NCI-H2081 (cell line): ENCODE measurements at places on chromosomes 6 and 20.

DNA sequence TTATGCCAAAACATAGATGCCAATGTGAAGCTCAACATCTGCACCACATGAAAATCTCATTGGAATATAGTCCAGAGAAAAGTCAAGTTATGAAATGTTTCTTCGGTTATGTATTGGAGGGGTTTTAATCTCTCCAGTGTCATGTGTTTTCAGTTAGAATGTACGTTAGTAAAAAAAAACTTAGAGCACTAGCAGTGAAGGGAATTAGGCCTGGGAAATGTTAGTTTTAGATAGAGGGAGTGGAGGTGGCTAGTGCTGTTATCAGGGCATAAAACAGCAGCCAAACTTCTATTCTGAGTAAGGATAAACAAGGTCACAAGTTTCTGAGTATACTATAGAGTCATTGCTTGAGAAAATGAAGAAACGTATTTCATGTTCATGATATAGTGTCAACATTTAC lies 42.9 kb downstream of the HDGFL1 start:
- no peak for DNase-seq

DNA sequence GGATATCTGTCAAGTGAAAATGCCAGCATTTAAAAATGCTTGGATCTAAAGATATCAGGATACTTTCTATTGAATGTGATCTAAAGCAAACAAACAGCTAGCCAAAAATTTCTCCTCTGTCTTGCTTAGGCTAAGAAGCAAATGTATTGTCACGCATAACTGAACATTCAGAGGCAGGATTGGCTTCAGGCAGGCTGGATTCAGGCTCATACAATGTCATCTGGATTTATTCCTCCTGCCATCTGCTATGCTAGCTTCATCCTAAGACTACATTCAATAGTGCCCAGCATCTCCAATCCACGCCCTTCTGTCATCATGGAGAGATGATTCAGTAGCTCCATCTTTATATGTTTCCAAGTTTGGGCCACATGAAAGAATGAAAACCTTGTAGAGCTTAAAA lies 27.1 kb downstream of the PFDN4 start:
- no peak for DNase-seq

- no peak for DNase-seq
Observed at GRCh38 chr6:162922563-162923166, 194.9 kb downstream of the PACRG start.

DNA sequence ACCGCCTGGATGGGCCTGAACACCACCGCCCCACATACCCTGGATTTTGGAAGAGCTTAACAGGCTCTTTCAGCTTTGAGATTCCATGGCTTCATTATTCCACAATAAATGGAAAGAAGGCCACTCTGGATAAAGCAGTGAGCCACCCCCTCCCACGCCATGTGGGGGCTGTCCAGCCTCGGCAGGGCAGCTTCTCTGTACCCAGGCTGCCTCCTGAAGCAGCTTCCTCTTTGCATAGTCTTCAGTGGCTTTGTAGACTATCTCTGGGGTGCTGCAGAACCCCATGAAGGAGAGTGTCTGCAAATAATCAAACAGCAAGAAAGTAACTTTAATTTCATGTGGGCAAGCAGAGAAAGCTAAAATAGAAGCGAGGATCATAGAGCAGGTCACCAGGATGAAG lies 96.6 kb upstream of the NXT1 start:
- no peak for DNase-seq

DNA sequence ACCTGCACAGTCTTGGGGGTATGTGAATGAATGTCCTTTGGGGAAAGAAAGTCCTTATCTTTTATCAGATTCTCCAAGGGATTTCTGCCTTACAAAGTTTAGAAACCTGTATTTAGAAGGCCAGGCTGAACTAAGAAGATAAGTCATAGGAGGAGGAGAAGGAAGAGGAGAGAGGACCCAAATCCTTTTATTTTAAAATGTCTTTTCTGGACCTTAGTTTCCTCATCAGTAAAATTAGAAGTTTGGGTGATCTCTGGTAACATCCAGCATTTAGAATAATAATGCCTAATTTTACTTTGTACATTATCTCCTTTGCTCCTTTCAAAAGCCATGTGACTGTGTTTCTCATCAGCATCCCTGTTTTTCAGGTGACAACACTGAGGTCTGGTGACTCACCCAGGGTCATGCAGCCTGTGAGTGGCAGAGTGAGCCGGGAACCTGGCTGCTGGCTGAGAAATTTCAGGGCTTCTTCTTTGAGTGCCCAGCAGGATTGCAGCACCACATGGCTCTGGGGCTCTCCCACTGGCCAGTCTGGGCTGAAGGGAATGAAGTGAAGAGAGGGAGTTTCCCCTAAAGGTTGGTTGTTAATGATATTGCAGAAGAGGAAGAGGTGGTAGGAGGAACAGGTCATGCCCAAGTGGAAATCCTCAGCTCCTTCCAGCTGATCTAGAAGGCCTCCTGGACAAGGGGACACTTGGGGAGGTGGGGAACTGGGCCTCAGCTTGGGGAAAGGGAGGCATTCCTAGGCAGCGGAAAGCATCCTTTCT lies 34.0 kb downstream of the VEGFA start:
- DNase-seq = no peak

- no peak for DNase-seq
Observed at GRCh38 chr6:155163601-155164000, 100.2 kb upstream of the CLDN20 start.
